Thoracic aorta (tissue), 2 donors: ENCODE measurements at places on chromosomes 6 and 20.

DNA sequence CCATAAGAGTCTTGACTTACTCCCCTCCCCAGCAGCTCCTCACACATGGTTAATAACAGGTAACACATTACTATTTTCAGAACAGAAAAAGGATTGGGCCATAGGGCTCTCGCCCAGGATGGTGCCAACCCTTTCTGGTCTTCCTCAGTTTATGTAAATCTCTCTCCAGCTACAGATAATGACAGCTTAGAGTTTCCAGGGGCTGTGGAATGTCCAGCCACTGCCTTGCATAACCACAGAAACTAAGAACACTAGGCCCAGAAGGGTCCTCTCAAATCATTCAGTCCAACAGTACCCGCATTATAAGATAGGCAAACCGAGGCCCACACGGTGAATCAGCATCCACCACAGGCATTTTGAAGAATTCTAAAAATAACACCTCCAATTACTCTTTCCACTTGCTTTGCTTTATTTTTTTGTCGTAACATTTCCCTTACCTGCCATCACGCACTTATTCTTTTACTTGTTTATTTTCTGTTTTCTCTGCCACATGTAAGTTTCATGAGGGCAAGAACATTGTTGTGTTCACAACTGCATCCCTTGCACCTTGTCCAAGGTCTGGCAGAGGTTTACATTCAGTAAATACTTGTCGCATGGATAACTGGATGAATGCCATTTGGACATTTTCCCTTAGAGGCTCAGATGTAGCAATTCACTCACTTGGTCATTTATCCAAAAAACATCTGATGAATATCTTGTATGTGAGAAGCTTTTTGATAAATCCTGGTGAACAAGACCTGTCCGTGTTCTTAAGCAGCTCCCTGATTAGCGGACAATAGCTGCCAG, 6.4 kb upstream of the SDC4 start:
- H3K27me3 ChIP-seq = no peaks in the 10 kb centered on the region
- no peak overlapping the region for H3K4me3 ChIP-seq
- H3K4me1 ChIP-seq = peaks cover 25% of the 10 kb centered on the region
- no peak overlapping the region for H3K27ac ChIP-seq
- H3K36me3 ChIP-seq = no peaks in the 10 kb centered on the region
- no peak for DNase-seq

GRCh38 chr6:26351544-26351953, 13.4 kb upstream of the BTN3A2 start:
- H3K4me3 ChIP-seq = no peak overlapping the region
- H3K27me3 ChIP-seq = no peaks in the 10 kb centered on the region
- H3K4me1 ChIP-seq = no peaks in the 10 kb centered on the region

GRCh38 chr20:34293589-34293988, 9.6 kb downstream of the AHCY start:
- no peak for DNase-seq
- H3K27ac ChIP-seq = no peak overlapping the region
- H3K4me1 ChIP-seq = no peaks in the 10 kb centered on the region
- peaks cover 39% of the 10 kb centered on the region for H3K36me3 ChIP-seq
- H3K27me3 ChIP-seq = no peaks in the 10 kb centered on the region
- no peak overlapping the region for H3K4me3 ChIP-seq

DNA sequence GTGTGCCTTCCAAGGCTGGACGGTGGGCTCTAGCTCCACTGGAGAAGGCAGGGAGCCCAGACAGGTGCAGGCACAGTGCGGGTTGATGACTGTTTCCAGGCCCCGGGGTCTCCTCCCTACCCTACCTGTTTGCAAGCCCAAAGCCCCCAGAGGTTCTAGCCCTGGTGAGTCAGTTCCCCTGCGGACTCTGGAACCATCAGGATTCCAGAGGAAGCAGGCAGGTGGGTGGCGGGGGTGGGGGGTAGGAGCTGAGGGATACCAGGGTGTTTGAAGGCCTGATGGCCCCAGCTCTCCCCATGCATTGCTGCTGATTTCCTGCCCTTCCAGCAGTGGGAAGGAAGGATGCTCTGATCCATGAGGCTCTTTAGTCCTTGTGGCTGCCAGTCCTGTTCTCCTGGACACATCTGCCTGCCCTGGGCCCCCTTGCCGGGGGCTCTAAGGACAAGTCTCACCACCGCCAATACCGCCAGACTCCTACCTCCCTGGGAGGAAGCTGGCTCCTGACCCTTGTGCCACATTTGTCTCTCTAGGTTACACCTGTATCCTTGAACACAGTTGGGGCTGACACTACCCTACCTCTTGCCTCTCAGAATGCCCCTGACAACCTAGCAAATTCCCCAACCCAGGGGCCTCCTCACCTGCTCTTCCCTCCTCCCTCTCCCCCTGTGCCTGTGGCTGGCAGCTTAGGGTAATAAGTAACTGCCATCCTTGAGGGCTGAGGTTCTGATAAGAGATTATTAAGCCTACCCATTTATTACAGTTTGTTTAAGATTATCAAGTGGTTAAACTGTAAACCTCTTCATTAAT, 21.7 kb downstream of the KCNK5 start:
- no peak for DNase-seq
- H3K4me3 ChIP-seq = no peak overlapping the region
- no peaks in the 10 kb centered on the region for H3K4me1 ChIP-seq
- no peaks in the 10 kb centered on the region for H3K36me3 ChIP-seq

DNA sequence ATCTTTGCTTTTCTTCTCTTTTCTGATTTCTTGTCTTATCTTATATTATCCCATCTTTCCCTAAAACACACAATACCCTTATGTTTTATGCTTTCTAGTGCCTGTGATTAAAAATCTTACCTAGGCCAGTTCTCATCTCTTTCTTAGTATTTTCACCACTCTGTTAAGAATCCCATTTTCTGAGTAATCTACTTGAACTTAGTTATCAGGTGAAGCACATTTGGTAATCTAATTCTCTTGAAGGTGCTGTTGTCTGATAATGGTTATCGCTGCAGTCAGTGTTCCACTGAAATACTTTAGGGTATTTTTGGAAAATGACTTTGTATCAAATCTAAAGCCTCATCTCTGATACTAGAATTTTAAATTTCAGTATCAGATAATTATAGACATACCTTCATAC, 192.5 kb upstream of the MAN1A1 start:
- H3K4me1 ChIP-seq = peaks cover 3% of the 10 kb centered on the region
- no peak overlapping the region for H3K27ac ChIP-seq
- no peaks in the 10 kb centered on the region for H3K27me3 ChIP-seq
- no peaks in the 10 kb centered on the region for H3K36me3 ChIP-seq
